ENCODE measurements at places on chromosomes 13 and 19.

GRCh38 chr19:5907241-5907640 lies 2.6 kb downstream of the VMAC start:
- no peak for DNase-seq

DNA sequence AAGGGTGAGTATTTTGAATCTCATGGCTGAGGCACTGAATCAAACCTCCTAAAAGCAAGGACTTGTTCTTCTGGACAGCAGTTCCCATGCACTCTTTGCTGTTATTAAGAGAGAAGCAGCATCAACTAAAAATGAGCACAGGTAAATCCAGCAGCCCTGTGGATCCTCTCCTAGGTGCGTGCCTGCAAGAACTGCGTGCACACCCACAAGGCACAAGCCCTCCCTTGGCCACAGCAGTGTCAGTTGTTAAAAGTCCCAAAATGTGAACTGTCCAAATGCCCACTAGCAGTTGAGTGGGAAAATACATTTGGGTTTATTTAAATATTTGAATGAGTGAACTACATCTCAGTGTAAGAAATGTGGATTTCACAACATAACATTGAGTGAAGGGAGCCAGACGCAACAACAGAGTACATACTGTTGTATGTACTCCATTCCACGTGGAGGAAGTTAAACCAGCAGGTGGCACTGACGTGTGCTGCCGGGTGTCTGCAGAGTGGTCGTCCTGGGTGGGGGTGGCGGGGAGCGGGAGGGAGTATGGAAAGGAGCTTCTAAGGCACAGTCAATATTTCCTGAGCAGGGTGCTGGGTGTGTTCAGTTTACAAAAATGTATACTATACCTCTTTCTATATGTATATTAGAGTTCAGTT lies 266.4 kb downstream of the NALCN start:
- peak; percentile 13 for DNase-seq

DNA sequence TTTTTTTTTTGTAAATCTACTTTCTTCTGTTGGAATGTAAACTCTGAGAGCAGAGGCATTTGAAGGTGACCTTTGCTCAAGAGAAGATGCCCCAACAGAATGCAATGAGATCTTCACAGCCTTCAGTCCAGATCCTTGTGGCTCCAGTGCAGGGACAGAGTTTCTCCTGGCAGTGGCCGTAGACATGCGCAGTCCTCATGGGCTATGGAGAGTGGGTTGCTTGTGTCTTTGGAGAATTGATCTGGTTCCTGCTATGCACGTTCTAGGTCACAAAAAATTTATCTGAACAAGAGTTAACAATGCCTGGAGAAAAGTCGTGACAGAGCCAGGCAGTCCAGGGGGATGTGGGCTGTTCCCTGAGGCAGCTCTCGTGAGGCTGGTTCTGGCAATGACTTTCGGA lies 30.1 kb downstream of the TMEM255B start:
- DNase-seq = no peak

DNA sequence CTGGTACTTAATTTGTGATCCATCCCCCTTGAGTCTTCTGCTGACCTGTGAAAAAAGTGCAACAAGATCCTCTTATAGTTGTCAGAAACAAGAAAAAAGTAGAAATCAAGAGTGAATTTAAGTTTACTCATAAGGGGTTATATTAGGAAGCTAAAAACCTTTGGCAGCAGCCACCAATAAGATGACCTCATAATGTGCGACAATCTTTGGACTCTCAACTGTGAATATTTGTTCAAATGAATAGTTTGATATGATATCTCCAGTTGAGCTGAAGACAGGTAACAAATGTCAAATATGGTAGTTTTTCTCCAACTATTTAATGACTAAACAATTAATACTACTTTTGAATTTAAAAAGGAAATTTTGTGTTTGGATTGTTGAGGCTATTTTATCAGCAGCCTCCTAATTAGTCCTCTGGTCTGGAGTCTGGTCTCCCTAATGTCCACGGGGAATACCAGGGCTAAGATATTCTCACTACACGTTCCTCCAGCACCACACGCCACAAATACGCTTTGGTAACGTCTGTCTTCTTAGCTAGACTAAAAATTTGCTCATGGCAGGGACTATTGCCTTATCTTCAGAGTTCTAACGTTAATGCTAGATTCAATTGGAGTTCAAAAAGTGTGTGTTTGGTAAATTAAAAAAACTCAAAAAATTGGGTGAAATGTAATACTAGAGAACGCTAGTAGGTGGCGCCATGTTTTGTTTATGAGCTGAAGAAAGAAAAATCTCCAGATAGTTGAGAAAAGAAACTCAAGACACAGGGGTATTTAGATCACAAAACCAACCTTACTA lies 51.0 kb upstream of the PDX1 start:
- no peak for DNase-seq

DNA sequence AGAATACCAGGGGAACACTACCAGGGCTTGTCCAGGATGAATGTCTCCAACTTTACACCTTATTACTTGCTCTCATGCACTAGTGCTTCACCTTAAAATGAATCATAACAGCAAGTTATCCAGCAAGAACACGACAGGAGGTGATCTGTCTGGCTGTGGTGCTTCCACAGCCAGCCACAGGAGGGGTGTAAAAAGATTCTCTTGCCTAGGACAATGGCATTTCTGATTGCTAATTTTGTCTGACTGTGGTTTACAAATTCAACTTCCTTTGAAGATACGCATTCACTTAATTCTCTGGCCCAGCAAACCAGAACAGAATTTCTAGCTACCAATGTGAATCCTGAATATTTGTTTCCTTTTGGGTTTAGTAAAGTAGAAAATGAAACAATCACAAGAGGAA lies 23.1 kb upstream of the COG3 start:
- peak; percentile 16 for DNase-seq
